Fibroblast of upper back skin (primary cell): ENCODE measurements at places on chromosomes 6 and 20.

GRCh38 chr6:131038597-131039344, 24.3 kb downstream of the EPB41L2 start:
- DNase-seq: peak; percentile 71

GRCh38 chr6:33276581-33276863, 401 bp upstream of the B3GALT4 start:
- DNase-seq: no peak

- no peak for DNase-seq
Observed at GRCh38 chr20:32510120-32510600, 75.0 kb downstream of the NOL4L start.

- DNase-seq: no peak
Observed at GRCh38 chr6:90106449-90106848, 190.2 kb downstream of the BACH2 start.

DNA sequence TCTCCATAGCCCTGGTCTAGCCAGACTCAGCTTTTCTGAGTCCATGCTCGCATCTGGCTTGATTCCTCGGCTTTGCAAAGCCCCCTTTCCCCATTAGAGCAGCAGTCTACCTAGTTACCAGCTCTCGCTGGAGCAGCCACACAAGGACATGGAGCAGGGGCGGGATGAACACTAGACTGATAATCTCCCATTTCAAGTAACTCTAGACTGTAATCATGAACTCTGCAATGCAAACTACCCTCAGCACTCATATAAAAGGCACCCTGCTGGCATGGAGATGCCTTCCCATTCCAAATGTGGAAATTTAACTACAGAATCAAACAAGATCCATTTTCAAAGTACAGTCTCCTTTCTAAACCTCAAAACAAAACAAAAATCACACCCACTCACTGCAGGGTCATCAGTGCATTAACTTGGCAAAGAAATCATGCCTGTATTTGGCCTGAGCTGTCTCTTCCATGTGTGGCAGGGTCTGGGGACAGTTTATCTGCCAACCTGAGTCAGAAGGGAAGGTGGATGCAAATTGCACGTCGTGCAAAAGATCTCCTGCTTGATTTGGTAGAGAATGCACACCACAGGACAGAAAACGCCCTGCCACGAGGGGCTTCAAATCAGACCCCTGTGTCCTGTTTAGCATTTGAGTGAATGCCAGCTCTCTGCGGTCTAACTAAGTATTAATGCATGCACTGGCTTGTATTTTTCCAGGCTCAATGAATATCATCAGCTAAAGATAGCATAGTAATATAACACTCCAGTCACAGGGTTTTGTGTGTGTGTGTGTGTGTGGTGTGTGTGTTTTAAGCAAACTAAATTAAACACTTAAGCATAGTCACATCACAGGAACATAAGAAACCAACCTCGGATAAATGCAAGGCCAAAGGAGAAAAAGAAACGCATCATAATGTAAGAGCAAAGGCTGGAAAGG, 85.3 kb downstream of the MYLK4 start:
- no peak for DNase-seq

GRCh38 chr20:25389858-25390537, 637 bp downstream of the ABHD12 start:
- DNase-seq: no peak

DNA sequence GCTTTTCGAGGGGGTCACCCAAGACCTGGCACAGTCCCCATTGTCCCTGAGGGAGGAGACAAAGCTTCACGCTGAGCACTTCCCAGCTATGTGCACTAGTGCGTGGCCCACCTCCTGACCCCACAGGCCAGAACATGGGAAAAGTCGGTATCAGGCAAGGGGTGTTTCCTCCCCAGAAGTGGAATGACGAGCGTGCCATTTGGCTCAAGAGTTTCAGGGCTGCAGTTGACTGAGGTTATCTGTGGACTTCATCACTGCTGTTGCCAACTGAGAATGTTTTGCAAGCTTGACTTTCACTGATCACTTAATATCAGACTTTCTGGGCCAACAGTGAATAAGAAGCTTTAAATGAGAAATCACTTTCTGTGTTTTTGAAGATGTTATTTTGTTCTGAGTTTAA, 137.0 kb upstream of the AFDN start:
- no peak for DNase-seq

- peak; percentile 72 for DNase-seq
Observed at GRCh38 chr6:113530769-113531168, 326.4 kb upstream of the MARCKS start.

DNA sequence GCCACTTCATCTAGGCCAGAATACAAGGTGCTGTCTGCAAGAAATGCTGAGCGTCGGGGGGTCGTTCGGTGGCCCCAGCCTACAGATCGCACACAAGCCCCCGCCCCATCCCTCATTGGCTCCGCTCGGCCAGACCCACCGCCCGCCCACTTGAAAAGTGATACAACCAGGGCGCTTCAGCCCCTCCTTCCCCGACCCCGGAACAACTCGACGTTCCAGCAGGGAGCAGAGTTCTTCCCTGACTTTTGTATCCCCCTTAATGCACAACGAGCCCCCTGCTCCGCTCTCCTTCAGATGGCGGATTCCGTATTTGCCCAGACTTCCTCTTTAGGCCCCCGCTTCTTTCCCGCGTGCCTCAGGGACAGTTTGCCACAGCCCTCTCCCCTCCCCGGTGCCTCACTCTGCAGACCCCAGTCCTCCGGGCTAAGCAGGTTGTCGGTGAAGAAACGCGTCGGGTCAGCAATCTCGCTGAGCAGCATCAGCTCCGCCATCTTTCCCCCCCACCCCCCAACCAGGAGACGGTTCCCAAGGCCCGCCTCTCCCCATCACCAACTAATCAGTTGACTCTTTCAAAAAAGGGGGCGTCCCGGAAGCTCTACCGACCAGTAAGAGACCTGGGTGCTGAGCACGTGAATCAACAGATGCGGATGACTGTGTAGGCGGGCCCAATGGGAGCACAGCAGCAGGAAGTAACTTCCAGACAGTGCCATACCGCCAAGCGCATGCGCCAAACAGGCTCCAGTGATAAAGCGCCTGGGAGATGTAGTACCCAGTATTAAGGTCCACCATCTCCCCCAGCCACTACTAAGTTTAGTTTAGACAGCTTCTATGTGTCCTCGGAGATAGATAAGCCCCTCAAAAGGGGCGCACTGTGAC, at the start of gene ATF6B:
TSS of gene ATF6B (minus strand) at position 530 of the 876 bp plus-strand sequence. CDS start at position 491, 39 bp downstream.
- DNase-seq: peak; percentile 100

- no peak for DNase-seq
Observed at GRCh38 chr6:125828476-125829039, 37.8 kb downstream of the NCOA7 start.
